ENCODE measurements at places on chromosomes 2 and 18.

- no peak for DNase-seq
These were observed 11.5 kb downstream of the ITGA6 start for GRCh38 chr2:172438741-172439508.

- no peak for DNase-seq
These were observed 71.0 kb upstream of the CYP1B1 start for GRCh38 chr2:38146907-38147307.

DNA sequence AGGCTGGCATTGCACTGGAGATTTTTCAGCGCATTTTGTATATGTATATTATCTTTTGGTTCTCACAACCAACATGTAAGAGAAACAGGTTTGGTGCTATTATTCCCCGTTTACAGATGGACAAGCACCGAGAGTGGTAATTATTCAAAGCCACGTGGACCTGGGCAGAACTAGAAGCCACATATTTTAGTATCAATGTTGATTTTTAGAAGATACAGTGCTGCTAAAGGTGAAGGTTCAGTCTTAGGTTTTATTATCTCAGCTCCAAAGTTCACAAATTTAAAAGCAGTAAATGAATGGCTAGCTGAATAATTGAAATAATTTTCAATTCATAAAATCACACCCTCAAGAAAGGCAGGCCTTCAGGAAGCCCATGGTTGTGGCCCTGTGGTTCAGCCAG lies 400.6 kb upstream of the ID2 start:
- no peak for DNase-seq

- DNase-seq = no peak
These were observed 135.7 kb upstream of the EPC2 start for GRCh38 chr2:148508878-148509287.

- no peak for DNase-seq
These were observed 143.7 kb upstream of the SYT4 start for GRCh38 chr18:43420950-43421349.

- no peak for DNase-seq
These were observed 20.8 kb upstream of the SOS1 start for GRCh38 chr2:39141334-39142271.
